NCI-H1694 treated with DMSO at 0.1 percent for 48 hours (cell line): ENCODE measurements at places on chromosomes 1 and 21.

- peak; percentile 6 for DNase-seq
These were observed at the start of gene UAP1 for GRCh38 chr1:162561616-162562469. UAP1 (plus strand) TSS chr1:162561722; CDS start chr1:162566069, 4,347 bp downstream.

DNA sequence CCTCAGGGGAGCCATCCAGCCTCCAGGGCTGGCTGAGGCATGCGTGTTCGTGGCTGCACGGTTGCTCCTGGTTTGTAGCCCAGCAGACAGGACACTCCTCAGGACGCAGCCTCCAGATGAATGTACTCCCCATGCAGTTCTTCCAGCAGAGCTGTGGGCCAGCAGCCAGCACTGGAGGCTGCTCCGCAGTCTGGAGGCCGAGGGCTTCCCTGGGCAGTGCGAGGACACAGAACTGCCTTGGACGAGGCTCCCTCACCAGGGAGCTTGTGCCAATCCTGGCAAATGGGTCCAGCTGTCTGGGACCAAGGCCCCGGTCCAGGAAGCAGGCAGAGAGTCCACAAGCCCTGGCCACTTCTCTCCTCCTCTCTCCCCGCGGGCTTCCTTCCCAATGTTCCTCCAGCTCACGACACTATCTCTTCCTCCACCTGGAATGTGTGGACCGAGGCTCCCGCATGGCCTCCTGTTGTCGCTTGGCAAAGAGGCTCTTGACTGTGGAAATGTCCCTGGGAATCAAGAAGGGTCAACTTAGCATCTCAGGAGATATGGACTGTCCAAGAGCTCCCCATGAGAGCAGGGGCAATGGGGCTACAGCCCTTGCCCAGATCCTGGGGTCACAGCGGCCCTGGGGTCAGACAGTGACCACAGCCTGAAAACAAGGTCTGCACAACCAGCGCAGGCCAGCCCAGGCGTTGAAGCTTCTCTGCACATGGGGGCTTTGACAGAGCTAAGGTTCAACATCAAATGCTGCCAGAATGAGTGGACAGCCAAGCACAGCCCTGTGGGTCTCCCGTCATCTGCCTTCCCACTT, 5.3 kb downstream of the EDN2 start:
- DNase-seq: no peak

DNA sequence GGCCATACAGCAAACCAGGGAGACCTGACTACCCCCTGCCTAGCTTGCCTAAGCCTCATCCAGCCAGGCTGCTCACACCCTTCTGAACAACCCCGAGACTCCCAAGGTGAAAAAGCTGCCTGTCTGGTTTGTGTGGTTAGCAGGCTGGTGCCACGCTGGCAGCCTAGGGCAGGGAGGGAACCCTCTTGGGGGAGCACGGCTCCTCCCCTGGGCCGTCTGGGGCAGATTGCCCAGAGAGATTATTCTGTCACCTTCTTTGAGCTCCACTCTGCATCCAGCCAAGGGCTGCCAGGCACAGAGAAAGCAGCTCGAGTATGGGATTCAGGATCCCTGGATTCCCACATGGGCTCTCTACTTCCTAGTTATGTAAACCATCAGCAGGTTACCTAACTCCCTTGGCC, 27.5 kb upstream of the TCEA3 start:
- no peak for DNase-seq

DNA sequence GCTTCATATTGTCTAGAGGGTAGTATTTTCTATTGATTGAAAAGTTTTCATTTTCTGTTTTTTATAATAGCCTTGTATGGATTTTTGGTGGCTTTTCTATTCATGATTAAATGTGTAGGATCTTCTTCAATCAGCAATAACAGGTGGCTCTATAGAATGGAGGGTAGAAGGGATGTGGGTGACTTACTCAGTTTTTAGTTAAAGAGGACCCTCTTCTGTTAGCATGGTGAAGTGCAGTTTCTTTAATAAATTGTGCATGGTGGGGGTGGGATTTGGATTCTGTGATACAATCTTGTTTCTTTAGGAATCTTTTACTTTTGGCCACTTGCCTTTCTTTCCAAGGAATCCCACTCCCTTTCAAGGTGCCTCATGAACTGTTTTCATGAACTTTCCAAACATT, 64.7 kb downstream of the SLC35A3 start:
- peak; percentile 60 for DNase-seq

- no peak for DNase-seq
These were observed 304 bp downstream of the PLPPR5 start for GRCh38 chr1:99004254-99004860.

DNA sequence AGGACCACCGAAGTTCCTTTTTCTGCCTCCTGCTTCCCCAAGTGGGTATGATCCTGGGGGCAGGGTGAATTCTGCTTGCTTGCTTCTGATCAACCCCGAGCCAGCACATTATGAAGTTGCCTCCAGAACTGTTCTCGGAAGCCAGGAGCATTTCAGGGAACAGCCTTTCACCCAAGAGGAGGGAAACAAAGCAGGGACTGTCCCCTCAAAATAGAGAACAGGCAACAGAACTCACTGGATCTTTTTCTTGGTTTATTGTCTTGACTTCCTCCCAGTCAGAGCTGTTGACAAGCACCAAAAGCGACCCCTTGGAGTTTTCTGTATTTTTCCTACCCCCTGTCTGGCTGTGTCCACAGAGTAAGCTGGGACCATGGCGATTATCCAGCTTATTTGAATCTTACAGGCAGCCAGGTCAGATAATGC, 258.3 kb upstream of the SGIP1 start:
- no peak for DNase-seq

- DNase-seq: no peak
These were observed 28.4 kb downstream of the SYT2 start for GRCh38 chr1:202681736-202682420.

GRCh38 chr1:244970744-244971551, 106.6 kb upstream of the HNRNPU start:
- peak; percentile 97 for DNase-seq

GRCh38 chr1:15324869-15325335, 77.9 kb downstream of the FHAD1 start:
- DNase-seq: no peak

- no peak for DNase-seq
These were observed 45.0 kb downstream of the STUM start for GRCh38 chr1:226593541-226593940.

DNA sequence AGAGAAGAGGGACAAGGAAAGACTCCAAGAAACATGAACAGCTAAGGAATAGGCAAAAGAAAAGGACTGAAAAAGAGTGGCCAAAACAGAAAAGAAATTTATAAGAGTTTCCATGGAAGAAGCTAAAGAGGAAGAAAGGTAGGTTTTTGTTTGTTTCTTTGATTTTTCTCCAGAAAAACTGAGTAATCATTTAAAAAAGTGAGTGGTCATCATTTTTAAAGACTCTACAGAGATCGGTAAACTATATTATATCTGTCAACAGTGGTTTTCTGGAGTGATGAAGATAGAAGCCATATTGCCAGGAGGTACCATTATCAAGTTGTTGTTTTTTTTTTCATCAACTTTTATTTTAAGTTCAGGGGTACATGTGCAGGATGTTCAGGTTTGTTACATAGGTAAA, 202.4 kb downstream of the DNAH14 start:
- no peak for DNase-seq

DNA sequence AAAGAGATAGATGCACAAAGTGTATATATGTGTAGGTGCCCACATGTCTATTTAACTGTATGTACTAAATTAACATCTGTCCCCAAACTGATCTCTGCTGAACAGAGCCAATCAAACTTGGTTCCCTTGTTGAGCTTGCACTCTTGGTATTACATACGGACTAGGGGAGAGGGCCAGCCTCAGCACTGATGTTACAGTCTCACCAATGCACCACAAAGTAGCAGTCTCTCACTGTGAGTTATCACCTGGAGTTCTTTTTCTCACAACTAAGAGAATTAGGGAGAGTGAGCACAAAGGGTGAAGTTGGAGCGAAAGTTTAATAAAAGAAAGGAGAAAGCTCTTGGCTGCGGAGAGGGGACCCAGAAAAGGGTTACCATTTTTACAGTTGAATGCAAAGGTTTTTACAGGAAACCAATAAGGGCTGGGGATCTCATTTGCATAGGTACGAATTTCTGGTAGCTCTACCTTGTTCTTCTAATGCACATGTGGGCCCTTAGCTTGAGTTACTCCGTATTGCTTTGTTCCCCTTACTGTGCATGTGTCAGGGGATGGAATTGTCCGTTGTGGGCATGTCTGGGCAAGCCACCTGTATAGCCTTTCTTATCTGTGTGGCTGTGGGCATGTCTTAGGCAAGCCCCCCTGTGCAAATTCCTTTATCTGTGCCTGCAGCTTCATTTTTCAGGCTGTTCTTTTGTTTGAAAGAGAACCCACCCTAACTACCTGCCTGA, 13.3 kb upstream of the CHI3L2 start:
- no peak for DNase-seq

GRCh38 chr1:39103328-39104157, 77.4 kb downstream of the NDUFS5 start:
- DNase-seq: no peak

DNA sequence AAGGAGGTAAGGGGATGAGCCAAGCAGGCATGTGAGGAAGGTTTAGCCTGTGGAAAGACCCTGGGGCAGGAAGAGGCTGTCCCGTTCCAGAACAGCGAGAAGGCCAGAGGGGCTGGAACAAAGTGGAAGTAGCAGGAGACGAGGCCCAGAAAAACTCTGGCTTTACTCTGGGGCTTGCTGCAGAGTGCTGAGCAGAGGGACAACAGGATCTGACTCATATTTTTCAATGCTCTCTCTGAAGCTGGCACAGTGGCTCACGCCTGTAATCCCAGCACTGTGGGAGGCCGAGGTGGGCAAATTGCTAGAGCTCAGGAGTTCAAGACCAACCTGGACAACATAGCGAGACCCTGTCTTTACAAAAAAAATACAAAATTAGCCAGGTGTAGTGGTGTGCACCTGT, 52.4 kb upstream of the PAX7 start:
- DNase-seq: no peak

DNA sequence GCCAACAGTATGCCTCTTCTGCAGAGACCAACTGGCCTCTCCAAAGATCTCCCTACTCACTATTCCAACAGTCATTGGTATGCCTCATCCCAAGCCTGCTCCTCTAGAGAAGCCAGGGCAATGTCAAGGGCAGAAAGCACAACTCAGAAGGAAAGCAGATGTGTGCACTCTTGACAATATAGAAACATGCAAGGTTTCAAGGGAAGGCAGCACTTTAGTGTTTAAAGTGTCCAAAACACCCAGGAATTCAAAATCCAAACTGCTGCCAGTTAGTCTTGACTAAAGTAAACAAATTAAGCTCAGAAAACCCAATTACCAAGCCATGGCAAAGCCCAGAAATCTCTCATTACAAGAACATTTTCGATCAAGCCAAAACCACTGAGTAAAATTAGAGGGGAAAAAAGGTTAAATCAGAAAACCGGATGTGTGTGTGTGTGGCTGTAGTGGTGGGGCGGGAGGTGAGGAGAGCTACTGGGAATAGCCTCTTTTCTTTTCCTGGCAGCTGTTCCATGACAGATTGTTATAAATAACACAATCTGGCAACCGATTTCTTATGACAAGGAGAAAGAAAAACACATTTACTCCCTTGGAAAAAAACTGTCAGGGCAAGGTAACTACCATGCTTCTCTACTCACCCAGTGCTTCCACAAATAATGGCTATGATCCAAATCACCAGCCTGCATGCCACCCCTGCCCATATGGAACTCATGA, 39.2 kb downstream of the EIF2B3 start:
- peak; percentile 99 for DNase-seq

DNA sequence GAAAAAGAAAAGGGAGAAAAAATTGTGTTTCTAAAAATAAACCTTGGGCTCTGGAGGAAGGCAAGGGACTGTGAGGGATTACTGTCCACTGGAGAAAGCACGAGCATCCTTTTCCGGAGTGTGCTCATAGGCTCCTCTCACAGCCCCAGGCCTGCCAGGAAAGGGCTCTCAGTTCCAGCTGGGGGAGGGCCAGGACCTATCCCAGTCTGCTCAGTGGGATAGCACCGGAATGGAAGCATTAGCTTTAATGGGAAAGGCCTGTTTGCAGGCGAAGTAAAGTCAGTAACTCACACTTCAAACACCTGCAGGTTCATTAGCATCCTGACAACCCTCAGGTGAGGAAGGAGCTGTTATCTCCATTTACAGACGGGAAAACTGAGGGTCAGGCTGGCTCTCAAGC, 113.9 kb upstream of the USP24 start:
- DNase-seq: no peak

DNA sequence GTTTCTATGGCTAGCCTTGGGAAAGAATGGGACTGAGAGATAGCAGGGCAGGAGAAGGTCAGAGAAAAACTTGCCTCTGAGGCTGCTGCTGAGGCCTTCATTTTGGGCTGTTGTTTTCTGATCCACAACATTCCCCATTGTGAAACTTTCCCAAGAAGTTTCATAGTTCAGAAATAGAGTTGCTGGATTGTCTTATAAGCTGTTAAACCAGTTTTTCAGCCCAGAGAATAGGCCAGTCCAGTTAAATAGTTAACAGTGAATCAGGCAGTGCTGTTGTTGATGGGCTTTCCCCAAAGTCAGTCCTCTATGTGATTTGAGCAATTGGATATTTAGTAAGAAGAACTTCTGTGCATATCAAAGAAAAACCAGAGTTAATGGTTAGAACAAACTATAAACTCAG, 77.0 kb downstream of the C21orf91 start:
- DNase-seq: no peak

GRCh38 chr1:3018051-3018471, 3.2 kb upstream of the ACTRT2 start:
- no peak for DNase-seq

DNA sequence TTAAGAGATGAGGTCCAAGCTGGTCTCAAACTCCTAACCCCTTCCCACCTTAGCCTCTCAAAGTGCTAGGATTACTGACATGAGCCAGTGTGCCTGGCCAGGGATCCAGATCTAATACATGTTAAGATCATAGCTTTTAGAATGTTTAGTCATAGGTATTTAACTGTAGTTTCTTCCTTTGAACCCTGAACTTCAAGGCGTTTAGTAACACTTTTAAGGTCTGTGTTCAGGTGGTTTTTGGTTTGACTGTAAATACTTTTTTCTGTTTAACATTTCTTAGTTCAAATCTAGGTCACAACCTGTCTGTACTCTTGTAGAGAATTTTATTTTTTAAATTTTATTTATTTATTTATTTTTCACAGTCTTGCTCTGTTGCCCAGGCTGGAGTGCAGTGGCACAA, 28.1 kb downstream of the RAP1A start:
- DNase-seq: no peak

GRCh38 chr1:203593723-203594122, 32.9 kb upstream of the ATP2B4 start:
- DNase-seq: no peak

GRCh38 chr1:198656500-198656932, 17.7 kb downstream of the PTPRC start:
- no peak for DNase-seq

- DNase-seq: no peak
These were observed 10.8 kb downstream of the AHDC1 start for GRCh38 chr1:27592931-27593677.

GRCh38 chr1:177944016-177944949, 25.6 kb downstream of the SEC16B start:
- no peak for DNase-seq

DNA sequence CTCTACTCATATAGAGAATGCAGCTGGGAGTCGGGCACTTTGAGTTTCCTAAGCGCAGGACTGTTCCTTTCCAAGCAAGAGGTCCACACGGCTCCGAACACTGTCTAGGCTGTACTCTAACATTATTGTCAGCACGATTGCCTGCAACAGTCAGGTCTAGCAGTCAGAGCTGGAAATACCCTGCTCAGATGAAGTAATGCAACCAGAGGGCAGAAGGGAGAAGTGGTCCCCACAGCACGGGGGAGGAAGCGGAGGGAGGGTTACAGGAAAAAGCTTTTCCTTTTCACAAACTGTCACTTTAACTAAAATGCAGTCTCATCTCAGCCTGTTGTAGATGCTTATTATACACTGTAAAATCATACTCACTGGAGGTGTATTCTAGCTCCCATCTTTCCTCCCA, 98.9 kb upstream of the SLC44A3 start:
- DNase-seq: no peak
